ENCODE measurements at places on chromosomes 13 and 19.

DNA sequence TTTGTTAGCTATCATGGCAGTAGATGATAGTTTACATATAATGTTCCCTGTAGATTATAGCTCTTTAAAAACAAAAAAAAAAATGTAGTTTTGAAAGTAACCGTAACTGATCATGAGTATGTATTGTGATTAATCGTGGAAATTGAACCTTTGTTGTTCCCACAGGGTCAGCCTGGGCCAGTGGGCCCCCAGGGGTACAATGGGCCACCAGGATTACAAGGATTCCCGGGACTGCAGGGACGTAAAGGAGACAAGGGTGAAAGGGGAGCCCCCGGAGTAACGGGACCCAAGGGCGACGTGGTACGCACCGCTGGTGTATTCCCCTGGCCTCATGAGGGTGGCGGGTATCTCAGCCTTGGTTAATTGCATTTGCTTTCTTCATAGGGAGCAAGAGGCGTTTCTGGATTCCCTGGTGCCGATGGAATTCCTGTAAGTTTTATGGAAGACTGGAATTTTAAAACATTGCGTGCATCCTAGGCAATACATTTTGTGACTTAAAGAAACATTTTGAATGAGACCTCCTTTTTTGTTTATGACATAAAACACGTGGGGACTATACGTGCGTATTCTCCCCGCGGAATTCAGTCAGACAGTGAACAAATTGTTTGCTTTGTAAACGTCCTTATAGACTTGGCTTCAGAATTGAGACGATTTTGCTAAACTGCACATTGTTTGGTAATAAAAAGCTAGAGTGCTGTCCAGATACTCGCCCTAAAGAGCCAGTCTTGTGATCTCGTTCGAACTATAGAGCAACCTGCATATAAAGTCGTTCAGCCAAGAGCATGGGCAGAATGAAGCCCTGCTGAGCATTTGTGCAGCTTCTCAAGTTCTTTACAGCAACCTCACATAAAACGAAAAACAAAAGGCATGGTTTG is 117.7 kb downstream of the COL4A2 start:
- no peak for DNase-seq

GRCh38 chr13:100675661-100676129 is 1.1 kb upstream of the TMTC4 start:
- DNase-seq: no peak

DNA sequence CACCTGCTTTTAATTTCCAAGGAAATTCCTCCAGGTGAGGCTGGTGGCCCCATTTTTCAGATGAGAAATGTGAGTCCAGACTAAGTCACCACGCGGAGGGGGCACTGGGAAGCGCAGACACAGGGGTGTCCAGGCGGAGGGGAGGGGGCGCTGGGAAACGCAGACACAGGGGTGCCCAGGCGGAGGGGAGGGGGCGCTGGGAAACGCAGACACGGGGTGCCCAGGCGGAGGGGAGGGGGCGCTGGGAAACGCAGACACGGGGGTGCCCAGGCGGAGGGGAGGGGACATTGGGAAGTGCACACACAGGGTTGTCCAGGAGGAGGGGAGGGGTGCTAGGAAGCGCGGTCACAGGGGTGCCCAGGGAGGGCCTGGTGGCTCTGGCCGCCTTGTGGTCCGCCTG is 3.5 kb downstream of the GRK1 start:
- DNase-seq: no peak

GRCh38 chr13:54077569-54077968 is 1049.0 kb downstream of the OLFM4 start:
- no peak for DNase-seq

DNA sequence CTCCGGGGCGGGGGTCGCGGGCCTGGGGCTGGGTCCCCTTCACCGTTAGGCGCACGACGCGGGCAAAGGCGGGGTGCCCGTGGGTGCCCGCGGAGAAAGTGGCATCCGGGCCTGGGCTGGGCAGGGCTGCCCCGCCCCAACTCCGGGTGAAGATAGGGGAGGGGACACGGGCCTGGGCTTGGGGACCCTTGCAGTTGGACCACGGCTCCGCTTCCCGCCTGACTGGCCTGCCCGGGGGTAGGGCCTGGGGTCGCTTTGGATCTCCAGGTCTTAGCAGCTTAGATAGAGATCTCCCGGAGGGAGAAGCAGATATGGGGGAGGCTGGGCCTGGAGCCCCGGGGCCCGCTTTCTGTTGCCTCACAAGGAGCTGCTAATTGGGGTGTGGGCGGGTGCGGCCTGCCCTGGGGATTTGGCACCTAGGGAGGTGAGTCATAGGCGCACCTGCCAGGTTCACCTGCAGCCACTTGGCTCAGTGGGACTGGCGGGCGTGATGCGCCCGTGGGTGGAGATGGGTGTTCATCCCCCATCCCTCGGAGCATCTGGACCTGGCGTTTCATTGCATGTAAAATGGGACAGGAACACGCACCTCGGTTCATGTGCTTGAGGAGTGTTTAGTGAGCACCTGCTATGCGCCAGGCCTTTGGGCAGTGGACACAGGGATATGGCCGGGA is 585 bp downstream of the MAP1S start:
- DNase-seq: peak; percentile 12

GRCh38 chr13:112574416-112574815 is 13.5 kb downstream of the TUBGCP3 start:
- DNase-seq: no peak

GRCh38 chr19:42178791-42179674 is 38.4 kb downstream of the DEDD2 start:
- no peak for DNase-seq

DNA sequence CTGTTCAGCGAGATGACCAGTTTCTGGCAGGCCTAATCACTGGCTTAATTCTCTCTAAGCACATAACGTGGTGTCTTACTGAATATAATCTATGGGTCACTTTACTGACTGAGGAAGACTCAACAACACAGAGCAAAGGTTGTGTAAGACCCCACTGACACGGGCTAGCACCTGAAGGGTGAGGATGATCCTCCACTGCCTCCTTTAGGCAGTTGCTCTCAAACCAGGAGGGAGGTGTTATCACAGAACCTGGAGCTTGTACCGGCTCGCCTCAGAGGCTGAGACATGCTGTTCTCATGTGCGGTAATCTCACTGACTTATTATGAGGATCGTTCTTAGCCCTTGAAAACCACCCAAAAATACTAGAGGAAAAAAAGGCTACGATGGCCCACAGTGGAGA is 28.3 kb downstream of the RCBTB2 start:
- DNase-seq: no peak

All from T-helper 2 cell (primary cell).